ENCODE measurements at places on chromosomes 2 and 18. TPM values are rescaled to one million over a fixed set of nuclear protein-coding genes. Genes with fewer than 3 reads are reported as not detected.

The MALL gene
- total RNA-seq = 17.0 TPM

The ENOSF1 gene
- total RNA-seq = 46.0 TPM

The NEU2 gene
- not detected for total RNA-seq

The STPG4 gene
- total RNA-seq = 0.46 TPM

The MAB21L4 gene
- not detected for total RNA-seq

The RIT2 gene
- not detected for total RNA-seq

The MYCN gene
- 0.19 TPM for total RNA-seq

The TEKT4 gene
- not detected for total RNA-seq

The RFTN2 gene
- total RNA-seq = 18.3 TPM

The TSGA10 gene
- total RNA-seq = 5.4 TPM

The ARHGAP25 gene
- total RNA-seq = 6.1 TPM

The VWA3B gene
- not detected for total RNA-seq

The FBXO36 gene
- total RNA-seq = 3.5 TPM

The ANTXR1 gene
- total RNA-seq = 27.7 TPM

The CCBE1 gene
- 10.5 TPM for total RNA-seq

The NT5C1B gene
- not detected for total RNA-seq

The MATN3 gene
- total RNA-seq = 0.28 TPM

The ITGA6 gene
- total RNA-seq = 95.6 TPM

The DTNA gene
- 49.4 TPM for total RNA-seq

The ZSCAN30 gene
- total RNA-seq = 14.0 TPM
